PC-3 (cell line): ENCODE measurements at places on chromosomes 2 and 18. TPM values are rescaled to one million over a fixed set of nuclear protein-coding genes. Genes with fewer than 3 reads are reported as not detected.

DNA sequence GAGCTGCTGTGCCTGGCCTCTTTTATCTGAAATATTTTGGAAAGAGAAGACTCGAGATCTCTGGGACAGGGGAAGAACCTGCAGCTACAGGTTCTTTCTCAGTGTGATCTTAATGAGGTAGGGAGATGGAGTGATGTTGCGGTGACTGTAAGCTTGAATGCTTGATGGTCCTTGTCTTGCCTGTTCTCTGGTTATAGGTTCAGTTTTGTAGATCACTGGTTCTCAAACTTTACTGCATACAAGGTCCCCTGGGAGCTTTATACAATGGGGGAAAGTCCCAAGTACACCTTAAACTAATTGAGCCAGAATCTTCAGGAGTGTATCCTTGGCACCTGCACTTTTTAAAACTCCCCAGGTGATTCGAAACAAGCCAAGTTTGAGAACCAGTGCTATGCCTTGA, 136.7 kb upstream of the CXCR4 start:
- no peak for DNase-seq

- DNase-seq: no peak
Observed at GRCh38 chr2:234404957-234405356, 91.9 kb downstream of the ARL4C start.

- DNase-seq: no peak
Observed at GRCh38 chr2:241811952-241812729, 3.1 kb downstream of the NEU4 start.

DNA sequence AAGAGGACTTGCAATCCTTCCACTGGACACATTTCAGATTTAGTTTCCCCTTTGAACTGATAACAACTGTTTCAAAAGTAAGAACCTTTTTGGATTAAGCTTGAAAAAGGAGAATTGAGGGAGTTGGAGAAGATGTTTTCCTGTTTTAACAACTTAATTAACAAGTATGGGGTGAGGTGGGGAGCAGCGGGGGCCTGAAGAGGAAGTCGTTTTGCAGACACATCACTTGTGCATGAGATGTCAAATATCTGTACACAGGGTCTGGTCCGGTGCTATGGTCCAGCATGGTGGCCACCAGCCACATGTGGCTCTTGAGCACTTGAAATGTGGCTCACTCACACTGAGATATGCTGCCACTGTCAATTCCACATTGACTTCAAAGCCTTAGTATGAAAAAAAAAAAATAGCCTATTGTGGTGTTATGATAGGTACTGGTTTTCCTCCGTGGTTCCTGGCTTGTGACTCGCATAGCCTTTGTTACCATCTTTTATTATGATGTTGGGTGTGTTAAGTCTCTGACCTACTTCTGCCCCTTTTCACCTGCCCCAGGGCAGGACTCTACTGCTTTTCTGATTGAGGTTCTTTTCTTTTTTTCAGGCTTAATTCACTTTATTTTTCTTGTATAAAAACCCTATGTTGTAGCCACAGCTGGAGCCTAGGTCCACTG, 205.5 kb downstream of the BCL2 start:
- DNase-seq: no peak

GRCh38 chr2:46226620-46227019, 70.6 kb upstream of the EPAS1 start:
- no peak for DNase-seq

The SLC23A3 gene
- total RNA-seq: 1.4 and 1.7 TPM in 2 replicates

GRCh38 chr2:187959821-187960220, 331.9 kb upstream of the GULP1 start:
- DNase-seq: peak; percentile 50

- no peak for DNase-seq
Observed at GRCh38 chr2:113105047-113105785, 22.2 kb upstream of the IL1RN start.

DNA sequence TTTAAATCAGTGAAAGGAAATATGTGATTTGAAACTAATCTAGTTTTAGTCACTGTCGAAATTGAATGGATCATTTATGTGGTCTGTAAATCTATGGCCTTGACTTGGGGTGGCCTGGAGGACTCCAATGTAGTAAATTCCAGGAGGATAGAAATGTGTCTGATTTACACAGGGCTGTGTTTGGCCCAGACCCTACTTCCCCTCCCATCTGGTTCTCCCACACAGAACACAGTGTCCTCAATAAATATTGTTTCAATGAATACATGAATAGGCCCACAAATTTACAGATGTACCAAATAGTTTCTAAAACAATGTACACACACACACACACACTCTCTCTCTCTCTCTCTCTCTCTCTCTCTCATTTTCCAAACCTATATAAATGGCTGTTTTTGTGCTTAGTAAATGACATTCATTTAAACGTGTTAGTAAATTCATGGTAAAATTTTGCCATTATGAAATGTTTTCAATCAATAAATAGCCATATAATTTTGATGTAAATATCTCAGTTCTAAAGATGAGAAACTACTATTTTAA, 1.9 kb downstream of the CCDC68 start:
- DNase-seq: no peak

The CCT7 gene
- total RNA-seq: 517 and 538 TPM in 2 replicates

DNA sequence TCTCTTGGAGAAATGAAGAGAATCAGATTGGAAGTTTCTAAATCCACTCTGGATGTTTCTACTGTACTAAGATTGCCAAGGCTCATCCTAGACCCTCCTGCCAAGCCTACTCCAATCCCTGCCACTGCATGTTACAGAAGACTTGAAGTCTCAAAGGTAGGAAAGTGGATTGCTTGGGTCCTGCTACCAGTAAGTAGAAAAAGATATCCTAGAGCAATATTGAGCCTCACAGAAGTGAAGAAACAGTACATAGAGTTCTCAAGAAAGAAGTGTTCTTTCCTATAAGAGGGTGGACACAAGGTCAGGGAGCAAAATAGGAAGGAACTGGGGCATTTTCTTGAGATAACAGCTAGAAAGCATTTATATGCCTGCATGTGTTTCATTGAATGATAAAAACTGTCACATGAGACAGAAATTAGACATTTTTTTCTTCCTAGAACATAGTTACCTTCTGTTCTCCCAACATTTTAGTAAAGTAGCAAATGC, 232.9 kb downstream of the RBM43 start:
- DNase-seq: no peak

The CDK15 gene
- 2.4 TPM in 1 of 2 replicates, not detected in the other for total RNA-seq

DNA sequence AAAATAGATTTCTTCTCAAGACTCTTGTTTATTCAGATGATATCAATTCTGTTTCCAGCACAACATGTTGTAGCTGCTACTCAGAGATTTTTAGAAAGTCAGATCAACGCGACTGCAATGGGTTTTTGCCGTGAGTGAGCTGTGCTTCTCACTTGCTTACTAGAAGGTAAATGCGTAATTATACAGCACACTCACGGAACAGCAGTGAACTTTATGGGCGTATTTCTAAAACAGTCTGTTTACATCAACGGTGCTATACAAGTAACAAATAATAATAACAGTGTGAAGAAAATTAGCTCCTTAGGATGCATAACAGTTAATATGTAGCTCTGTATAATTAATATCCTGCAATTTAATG, 533.6 kb downstream of the RNF144A start:
- no peak for DNase-seq

The GYPC gene
- not detected in 2 replicates for total RNA-seq

DNA sequence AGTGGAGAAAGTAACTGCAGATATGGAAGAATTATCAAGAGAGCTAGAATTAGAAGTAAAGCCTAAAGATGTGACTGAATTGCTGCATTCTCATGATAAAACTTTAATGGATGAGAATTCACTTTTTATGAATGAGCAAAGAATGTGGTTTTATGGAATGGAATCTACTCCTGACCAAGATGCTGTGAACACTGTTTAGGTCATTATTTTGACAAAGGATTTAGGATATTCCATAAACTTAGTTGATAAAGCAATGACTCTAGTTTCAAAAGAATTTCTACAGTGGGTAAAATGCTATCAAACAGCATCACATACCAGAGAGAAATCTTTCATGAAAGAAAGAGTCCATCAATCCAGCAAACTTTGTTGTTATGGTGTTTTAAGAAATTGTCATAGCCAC, 1317.7 kb upstream of the ACVR2A start:
- DNase-seq: no peak

DNA sequence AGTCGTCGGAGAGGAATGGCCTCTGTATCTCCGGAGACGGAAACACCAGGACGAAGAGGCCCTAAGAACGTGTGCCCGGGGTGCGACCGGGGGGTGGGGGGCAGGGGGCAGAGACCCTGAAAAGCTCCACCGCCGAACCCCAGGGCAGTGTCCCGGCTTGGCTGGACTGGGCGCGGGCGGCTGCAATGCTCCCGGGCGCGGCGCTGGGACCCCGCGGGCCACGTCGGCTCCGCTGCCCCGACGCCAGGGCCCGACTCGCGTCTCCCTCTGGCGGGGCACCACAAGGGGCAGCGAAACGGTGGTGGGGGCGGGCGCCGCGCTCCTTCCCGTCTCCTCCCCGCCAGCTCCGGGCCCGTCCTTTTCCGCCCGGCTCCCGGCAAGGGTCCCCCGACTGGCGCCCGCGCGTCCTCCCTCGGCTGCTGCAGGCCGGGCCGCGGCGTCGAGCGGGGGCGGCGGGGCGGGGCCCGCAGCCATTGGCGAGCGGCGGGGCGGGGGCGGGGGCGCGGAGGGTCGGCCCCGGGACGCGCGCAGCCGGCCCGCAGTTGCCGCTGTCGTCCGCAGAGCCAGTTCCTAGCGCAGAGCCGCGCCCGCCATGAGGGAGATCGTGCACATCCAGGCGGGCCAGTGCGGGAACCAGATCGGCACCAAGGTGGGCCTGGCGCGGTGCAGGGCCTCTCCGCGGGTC, at the start of gene TUBB6:
TSS of gene TUBB6 (plus strand) at position 541 of the 685 bp plus-strand sequence. CDS start at position 593, 52 bp downstream.
- no peak for DNase-seq

- DNase-seq: no peak
Observed at GRCh38 chr2:219414857-219415256, 3.3 kb upstream of the DES start.

The ARHGEF4 gene
- 21.5 and 30.5 TPM in 2 replicates for total RNA-seq

The MEP1B gene
- not detected in 2 replicates for total RNA-seq

The SERPINB11 gene
- total RNA-seq: not detected in 2 replicates

DNA sequence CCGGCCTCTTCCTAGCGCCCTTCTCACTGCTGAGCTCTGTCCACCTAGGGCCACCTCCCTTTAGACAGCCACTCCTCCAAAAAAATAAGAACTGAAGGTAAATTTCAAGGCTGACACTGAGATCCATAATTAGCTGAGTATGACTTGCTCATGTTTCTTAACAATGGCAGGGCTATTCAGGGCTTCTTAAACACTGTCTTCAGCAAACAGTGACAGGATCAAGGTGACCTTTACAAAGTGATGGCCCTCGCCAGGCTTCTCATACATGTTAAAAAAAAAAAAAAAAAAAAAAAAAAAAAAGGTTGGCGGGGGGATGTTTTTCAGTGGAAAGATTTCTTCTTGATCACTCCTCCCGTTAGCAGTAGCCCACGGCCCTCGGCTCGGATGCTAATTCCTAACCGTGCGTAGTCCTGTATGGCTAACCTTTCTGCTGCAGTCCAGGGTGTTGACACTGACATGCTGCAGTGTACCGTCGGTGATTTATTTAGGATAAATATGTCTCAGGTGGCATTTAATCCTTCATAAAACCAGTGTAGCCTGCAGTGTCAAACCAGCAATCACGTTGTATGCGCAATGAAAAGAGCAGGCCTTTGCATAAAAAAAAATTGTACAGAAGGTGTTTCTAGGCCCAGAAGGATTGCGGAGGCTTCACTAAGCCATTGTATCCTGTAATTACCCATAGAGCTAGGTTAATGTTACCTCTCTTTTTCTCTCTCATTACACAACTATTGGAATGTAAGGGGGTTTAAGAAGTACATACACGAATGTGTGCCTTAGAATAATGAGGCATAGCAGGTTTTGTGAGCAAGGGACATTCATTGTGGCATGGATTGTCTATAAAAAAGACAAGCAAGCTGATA, 142.7 kb downstream of the PTGR3 start:
- no peak for DNase-seq

- no peak for DNase-seq
Observed at GRCh38 chr2:14530506-14530905, 102.0 kb upstream of the LRATD1 start.

The TCF23 gene
- not detected in 2 replicates for total RNA-seq

DNA sequence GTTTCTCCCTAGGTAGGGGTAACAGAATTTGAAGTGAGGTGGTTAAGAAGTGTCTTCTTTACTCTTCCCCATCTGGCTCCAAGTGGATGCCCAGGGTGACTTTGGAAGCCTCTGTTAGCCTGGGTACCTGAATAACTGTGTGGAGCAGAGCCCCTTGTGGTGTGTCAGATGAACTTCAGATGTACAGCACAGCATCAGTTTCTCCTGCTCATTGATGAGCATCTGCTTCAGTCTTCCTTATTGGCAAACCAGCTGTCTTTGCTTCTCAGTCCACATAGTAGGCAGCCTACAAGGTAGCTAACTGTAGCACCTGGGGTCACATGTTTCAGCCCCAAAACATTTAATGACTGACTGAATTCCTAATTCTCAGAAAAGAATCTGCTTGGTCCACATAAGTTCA, 56.2 kb upstream of the ATP8B1 start:
- peak; percentile 45 for DNase-seq

The DYNAP gene
- not detected in 2 replicates for total RNA-seq
